NCI-H1105 treated with DMSO at 0.1 percent for 48 hours (cell line): ENCODE measurements at places on chromosomes 13 and 19.

DNA sequence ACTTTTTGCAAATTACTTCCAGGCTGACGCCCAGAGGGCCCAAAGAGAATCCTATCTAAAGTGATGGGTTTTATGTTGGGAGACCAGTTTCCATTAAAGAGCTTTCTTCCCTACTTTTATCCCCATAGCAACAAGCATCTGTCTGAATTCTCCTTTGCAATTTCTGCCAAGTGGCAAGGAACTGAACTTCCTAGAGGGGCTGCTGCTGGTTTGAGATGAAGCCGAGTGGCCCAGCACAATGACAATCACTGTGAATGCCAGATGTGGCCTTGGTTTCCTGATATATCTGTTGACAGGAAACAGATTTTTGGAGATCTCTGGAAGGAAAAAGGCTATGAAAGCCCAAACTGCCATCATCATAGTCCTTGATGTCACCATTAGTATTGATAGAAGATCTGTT, 198.6 kb downstream of the OXGR1 start:
- no peak for DNase-seq

DNA sequence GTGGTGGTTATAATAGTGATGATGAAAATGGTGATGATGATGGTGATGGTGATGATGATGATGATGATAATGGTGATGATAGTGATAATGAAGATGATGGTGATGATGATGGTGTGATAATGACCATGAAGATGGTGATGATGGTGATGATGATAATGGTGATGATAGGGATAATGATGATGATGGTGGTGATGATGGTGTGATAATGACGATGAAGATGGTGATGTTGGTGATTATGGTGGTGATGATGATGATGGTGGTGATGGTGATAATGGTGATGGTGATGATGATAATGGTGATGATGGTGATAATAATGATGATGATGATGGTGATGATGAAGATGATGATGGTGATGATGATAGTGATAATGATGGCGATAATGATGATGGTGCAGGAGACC, 1.6 kb downstream of the ADGRE1 start:
- no peak for DNase-seq

DNA sequence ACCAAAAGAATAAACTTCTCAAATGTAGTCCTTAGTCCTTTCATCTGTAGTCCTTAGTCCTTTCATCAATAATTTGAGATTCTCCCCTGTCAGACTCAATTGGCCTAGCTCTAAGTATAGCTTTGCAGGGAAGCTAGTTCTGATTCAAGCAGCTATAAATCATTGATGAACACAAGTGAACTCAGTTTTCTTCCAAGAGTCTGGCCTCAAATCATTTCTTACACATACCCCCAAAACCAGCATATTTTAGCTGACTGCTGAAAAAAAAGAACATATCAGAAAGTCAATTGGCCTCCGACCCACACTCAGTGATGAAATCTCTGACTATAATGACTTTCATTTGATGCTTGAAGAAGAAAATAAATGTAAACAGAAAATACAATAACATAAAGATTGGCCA, 64.9 kb downstream of the TNFSF11 start:
- DNase-seq: no peak

- DNase-seq: no peak
Observed at GRCh38 chr19:54298357-54299125, 14.4 kb downstream of the LILRA5 start.

DNA sequence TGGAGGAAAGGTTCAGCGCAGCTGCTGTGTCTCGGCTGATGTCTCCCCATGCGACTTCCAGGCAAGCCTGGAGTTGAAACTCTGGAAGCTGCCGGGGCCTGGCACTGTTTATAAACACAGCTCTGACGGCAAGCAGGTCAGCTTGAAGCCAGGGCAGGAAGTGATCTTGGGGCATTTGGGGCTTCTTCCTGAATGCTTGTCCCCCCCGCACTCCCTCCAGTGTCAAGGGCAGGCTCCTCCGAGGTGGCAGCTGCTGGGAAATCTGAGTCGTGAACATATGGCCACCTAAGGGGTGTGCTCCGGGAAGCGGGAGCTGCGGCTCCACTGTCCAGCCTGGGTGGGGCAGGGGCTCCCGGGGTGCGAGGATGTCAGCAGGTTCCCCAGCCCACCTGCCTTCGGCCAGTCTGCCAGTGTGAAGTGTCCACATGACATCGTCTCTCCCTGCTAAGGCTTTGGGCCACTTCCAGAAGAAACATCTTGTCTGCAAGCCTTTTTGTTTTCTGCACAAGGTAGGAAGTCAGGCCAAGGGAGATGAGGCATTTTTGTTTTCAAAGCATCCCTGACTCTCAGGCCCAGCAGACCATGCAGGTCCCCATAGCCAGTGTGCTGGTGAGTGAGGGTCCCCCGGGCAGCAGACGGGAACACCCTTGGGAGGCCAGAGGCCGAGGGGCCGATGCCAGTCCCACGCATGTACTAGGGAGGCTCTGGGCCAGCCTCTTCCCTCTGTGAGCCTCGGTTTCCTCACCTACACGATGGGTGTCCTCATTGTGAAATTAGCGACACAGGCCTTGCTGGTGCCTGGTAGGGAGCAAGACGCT, 2.7 kb downstream of the PIAS4 start:
- DNase-seq: no peak

- no peak for DNase-seq
Observed at GRCh38 chr19:44874317-44874716, 16.7 kb upstream of the TOMM40 start.

DNA sequence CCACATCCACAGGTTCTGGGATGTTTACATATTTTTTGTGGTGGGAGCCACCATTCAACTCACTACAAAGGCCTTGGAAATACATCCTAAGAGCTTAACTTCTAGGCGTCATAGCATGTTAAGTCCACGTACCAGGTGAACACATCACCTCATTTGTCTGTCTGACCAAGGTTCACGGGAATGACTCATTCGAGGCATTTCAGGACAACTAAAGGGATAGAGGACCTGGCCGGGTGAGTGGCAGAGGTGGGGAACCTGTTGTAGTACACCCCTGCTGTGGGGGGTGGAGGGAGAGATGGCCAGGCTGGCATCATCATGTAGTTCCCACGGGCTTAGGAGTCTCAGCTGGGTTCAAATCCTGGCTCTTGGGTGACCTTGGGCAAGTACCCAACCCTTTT, 51.5 kb downstream of the BICRA start:
- DNase-seq: no peak

- DNase-seq: peak; percentile 12
Observed at GRCh38 chr19:53511933-53512374, 26.0 kb upstream of the ZNF331 start.

DNA sequence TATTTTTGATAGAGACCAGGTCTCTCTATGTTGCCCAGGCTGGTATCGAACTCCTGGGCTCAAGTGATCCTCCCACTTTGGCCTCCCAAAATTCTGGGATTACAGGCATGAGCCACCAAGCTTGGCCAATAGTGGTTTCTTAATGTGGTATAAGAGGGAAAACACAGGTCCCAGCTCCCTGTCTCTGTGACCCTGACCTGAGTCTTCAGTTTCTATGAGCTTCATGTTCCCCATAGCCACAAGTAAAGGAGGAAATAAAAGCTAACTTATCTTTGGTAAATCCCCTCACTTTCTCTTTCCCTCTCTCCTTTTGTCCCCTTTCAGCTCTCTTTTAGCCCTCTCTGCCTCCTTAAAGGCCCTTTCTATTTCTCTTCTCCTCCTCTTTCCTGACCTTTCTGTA, 50.3 kb downstream of the ABCC4 start:
- no peak for DNase-seq

GRCh38 chr19:37329686-37330085, 41.2 kb upstream of the ZNF527 start:
- DNase-seq: peak; percentile 0

DNA sequence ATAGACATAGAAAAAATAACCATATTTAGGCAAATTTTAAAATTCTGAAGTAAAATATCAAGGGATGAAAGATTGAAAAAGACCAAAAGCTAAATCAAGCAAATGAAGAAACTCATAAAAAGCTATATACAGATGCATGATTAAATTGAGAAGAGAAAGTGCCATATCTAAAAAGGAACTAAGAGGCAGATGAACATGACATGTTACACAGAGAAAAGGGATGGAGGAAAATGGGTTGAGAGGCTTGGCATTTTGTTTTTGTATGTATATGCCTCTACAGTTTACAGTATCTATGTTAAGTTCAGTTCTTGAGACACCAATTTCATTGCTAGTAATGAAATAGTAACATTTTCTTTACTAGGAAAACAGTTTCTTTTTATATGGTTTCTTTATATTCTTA, 1507.4 kb upstream of the SPRY2 start:
- no peak for DNase-seq

- no peak for DNase-seq
Observed at GRCh38 chr19:56690670-56691069, 19.1 kb upstream of the ZNF835 start.

- no peak for DNase-seq
Observed at GRCh38 chr19:18475762-18476331, 37.9 kb upstream of the ISYNA1 start.

GRCh38 chr13:95921485-95921884, 131.7 kb downstream of the UGGT2 start:
- no peak for DNase-seq

DNA sequence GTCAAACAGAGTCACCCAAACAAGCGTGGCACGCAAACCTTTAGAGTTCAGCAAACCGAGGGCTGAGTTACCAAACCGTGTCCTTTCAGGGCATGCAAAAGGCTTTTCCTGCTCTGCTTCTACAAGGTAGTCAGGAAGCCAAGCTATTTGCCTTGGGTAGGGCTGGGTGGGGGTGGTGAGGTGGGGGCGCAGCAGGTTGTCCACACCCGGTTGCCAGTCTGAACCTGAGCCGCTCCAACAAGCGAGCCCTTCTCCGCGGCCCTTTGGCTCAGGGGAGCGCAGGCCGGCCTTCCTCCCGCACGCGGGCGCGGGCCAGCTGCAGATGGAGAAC, 347 bp upstream of the CLDN10 start:
- no peak for DNase-seq

GRCh38 chr19:40523322-40524047, 53.2 kb upstream of the SHKBP1 start:
- peak; percentile 59 for DNase-seq

GRCh38 chr13:36146511-36147269, 15.5 kb upstream of the DCLK1 start:
- no peak for DNase-seq

DNA sequence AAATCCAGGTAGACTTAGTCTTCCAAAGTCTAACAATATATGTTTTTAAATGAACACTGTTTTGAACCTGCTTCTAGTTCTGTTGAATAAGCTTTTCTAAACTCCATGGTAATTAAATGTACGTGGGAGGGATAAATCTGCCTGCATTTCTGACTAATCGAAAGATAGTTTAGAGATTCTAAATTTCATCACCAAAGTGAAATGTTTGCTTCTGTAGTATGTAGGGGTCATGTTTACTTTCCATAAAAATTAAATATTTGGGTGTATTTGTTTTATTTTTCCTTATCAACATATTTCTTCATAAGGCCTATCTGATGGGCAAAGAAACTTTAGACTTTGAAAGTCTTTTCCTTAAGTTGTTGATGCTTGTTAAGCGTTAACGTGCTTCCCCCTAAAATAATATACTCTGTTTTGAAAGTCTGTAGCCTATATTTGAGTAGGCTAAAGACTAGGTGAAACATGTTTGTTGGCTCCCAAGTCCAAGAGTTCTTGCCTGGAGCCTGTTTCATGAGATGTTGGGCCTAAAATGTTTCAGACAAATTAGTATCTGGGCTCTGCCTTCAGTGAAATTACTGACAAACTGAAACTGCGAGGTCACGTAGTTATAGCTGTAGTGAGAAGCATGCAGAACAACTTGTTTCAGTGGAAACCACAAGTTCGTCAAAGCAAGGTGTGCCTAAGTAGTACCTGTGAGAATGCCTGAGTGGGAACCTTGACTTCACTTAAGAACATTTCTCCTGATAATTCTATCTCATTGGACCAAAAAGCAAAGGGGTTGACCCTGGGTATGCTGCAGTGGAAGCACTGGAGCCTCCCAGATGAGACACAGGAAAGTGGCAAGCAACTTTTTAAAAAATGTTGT, 126.2 kb downstream of the LMO7 start:
- DNase-seq: no peak

DNA sequence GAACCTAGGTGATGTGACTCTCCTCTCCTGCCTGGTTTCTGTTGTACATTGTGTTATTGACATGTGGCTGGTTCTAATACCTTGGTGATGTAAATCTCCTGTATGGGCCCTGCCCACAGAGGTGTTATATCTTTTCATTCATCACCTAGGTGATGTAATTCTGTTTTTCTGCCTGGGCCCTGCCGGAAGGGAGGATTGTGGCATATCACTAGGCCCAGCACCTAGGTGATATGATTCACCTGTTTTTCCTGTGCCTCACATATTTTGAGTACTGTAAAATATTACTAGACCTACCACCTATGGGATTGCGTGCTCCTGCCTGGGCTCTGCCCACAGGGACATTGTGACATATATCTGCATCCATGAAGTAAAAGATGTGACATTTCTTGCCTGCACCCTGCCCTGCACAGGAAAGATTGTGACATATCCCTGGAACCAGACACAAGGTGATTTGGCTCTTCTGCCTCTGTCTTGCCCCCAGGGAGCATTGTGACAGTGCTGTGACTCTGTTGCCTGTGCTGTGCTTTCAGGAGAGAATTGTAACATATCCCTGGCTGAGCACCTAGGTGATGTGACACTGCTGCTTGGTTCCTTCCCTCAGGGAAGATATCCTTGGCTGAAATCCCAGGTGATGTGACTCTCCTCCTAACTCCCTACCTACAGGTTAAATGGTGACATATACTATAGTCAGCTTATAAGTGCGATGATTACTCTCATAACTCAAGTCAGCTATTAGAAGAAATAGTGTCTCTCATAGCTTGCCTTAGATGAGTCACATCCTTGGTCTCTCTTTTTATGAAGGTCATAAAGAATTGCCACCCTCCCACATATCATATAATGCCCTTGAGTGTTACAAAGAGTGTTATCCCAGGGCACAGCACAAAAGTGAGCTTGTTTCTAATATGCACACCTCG, 13.3 kb upstream of the ZNF681 start:
- DNase-seq: no peak

DNA sequence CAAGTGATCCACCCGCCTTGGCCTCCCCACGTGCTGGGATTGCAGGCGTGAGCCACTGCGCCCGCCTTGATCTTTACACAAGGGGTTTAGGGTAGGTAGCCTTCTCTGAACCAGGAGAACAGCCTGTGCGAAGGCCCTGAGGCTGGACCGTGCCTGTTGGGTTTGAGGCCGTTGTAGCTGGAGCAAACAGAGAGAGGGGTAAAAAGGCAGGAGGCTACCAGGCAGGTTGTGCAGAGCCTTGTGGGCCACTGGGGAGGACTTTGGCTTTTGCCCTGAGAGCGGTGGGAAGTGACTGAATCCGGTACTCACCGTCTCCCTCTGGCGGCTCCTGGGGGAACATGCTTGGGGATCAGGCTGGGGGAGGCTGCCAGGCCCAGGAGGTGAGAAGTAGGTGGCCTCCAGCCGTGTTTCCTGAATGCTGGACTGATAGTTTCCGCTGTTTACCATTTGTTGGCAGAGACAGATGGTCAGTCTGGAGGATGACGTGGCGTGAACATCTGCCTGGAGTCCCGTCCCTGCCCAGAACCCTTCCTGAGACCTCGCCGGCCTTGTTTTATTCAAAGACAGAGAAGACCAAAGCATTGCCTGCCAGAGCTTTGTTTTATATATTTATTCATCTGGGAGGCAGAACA, 24.6 kb downstream of the SPC24 start:
- peak; percentile 62 for DNase-seq
